ENCODE measurements at places on chromosomes 6 and 20. TPM values are rescaled to one million over a fixed set of nuclear protein-coding genes. Genes with fewer than 3 reads are reported as not detected.

Gene OTOR
- total RNA-seq, result 1.7 TPM

- no peak for DNase-seq
Observed at GRCh38 chr20:1757072-1757471, 99.5 kb upstream of the SIRPG start.

DNA sequence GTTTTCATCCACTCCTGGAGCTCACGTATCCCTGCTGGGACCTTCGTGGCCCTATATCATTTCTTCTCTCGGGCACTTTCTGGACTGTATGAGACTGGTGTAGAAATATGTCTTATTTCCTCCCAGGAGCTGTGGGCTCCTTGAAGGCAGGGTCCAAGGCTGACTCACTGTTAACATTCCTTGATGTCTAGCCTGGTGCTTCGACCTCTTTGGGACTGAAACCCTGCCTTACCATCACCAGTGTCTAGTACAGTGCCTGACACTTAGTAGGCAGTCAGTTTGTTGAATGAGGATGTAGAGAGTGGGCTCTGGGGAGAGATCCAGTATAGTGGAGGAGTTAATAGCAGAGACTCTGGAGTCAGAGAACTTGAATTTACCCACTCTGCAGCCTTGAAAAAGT lies 23.6 kb downstream of the POFUT1 start:
- DNase-seq, result no peak

GRCh38 chr6:13238640-13239216 lies 89.6 kb downstream of the TBC1D7 start:
- DNase-seq, result no peak

Gene CTSA
- total RNA-seq, result 16.4 TPM

DNA sequence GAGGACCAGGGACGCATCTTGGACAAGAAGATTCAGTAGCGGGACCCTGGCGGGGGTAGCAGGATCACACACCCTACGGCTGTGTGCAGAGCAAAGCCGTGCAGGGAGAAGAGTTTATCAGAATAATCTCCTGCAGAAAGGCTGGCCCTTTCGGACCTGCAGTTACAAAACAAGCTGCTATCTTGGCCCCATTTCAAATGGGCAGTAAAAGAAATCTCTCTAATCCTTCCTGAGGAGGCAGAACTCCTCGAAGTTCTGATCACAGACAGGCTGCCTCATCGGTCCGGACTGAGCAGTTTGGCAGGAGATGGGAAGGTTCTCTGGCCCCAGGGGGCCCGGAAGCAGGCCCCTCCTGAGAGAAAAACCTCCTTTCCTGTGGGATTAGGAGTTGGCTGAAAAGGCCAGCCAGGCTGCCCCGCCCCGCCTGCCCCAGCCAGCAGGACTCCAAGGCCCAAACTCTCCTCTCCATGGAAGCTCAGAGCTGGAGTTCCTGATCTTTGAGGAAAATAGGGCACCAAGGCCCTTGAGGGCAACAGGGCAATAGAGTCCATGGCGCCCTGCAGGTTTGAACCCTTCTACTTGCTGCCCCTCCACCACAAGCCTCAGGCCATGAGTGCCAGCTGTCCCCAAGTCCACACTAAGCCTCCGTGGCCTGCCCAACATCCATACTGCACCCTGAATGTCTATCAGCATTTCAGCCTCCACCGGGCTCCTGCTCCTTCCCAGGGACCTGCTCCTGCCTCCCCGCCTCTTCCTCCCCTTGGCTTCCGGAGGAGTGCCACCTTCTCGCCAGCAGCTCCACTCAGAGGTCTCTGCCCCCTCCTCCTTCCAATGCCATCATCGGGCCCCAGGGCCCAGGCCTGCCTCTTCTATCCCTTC lies 141.3 kb downstream of the PREX1 start:
- peak; percentile 96 for DNase-seq

Gene SPATA2
- total RNA-seq, result 0.96 TPM

- no peak for DNase-seq
Observed at GRCh38 chr20:46985671-46986070, 91.0 kb downstream of the EYA2 start.

Gene AVP
- total RNA-seq, result not detected

DNA sequence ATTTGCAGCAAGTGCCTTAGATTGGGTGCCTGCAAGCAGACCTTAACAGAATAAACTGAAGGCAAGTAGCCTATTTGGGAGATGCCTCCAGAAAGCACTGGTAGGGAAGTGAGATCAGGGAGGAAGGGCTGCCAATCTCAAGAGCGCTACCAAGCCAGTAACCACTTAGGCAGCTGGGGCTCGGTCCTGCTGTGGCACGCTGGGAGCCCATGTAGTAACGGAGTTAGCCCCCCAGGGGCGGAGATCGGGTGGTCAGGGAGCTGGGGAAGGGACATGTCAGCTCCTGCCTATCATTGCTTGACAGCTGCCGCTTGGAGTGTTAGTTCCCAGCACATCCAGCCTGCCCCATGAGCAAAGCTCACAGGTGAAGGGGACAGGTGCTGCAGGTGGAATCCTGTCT lies 127.0 kb downstream of the CEBPB start:
- DNase-seq, result no peak

Gene PMEPA1
- total RNA-seq, result 14.7 TPM

GRCh38 chr6:143564484-143565017 lies 53.0 kb upstream of the FUCA2 start:
- no peak for DNase-seq

GRCh38 chr6:115442323-115442722 lies 618.4 kb downstream of the FRK start:
- DNase-seq, result no peak

DNA sequence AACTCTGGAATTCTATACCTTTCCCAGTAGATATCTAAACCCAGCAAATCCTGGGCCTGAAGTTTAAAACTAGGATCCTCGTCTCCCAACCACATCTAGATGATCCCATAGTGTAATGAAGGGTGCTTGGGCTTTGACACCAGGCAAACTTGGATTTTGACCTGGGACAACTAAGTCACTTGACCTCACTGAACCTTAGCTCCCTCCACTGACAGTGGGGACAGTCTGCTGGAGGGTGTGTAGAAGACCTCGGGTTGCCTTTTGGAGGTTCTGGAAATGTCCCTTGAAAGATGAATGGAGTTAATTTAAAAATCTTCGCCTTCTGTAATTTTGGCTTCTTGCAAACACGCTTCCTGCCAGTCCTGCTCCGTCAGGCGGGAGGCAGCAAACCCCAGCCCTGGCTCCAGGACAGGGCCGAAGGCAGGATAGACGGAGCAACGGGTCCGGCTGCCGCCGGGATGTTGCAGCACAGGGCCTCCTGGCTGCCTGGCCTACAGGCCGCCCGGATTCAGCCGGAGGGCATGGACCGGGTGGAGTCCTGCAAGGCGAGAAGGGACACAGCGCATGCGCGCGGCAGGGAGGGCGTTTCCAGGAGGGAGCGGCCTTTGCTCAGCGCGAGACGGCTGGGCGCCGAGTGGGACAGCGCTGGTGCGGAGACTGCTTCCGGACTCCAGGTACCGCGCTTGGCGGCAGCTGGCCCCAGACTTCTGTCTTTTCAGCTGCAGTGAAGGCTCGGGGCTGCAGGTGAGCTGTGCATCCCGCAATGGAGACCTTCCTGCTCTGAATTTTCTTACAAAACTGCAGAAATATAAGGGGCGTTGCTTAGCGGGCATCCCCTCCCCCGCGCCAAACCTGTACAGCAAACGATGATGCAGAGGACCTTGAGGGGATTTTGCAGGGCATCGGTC lies at the start of gene TMEM14A:
TSS of gene TMEM14A (plus strand) at position 612 of the 908 bp plus-strand sequence. CDS start 5,990 bp downstream, outside the sequence.
- peak; percentile 97 for DNase-seq

DNA sequence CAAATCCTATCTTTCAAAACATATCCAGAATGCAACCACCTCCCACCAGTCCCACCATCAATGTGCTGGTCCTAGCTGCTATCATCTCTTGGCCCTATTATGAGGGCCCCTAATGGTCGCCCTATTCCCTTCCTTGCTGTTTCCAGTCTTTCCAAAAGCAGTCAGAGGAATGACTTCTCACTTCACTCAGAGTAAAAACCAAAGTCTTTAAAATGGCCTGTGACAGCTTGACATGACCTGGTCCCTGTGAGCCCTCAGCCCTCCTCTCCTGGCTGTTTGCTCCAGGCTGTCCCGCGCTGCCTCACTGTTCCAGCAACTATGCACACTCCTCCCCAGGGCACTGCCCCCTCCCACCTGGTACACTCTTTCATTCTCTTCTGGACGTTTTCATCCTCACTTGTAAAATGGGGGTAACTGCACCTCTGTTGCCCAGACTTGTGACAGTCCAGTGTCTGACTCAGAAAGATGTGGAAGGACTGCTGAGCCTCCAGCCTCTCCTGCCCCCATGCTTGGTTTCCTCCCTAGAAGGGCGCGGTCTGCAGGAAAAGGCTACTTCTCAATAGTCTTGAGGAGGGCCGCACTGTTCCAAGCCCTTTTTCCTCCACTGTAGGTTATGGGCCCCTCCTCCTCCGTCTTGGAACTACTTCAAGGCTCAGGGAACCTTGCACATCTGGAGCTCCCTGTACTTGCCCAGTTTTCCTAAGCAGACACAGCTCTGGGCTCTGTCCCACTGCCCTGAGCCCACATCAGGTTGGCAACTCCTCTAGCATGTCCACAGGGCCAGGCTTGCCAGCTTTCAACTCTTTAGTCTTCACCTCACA lies 64.7 kb downstream of the MYH7B start:
- no peak for DNase-seq

DNA sequence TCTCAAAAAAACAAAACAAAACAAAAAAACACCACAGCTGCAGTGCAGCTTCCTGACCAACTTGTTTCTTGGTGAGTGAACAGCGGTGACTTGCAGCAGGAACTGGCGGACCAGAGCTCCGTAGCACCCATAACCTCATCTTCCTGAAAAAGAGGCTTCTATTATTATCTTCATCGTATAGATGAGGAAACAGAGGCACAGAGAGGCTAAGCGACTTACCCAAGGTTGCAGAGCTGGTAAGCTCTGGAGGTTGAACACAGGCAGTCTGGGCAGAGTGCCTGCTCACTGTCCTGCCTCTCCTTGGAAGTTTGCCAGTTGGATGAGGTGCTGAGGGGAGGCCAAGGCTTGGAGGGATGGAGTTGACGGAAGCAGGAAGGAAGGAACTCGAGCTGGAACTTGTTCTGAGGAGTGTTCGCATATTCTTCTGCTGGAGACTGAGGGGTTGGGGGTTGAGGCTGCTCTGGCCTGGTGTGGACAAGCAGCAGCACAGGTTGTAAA lies 47.9 kb upstream of the CCDC167 start:
- DNase-seq, result peak; percentile 82

DNA sequence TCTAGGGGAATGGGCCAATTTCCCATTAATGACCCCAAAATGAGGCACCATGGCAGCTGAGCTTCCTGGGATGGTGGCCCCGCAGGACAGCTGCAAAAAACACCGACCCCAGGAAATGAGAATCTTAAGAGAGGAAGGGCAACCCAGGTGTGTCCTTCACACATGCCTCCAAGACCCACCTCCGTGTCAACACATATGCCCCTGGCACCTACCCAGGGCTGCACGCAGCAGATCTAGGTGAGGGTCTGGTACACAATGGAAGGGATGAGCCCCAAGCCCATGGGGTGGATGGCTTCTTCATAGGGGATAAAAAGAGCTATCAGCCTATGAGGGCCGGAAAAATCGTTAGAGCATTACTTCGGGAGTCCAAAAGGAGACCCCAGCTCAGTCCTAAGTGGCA lies 9.5 kb downstream of the MTCH1 start:
- DNase-seq, result no peak

GRCh38 chr6:34513646-34514045 lies 42.5 kb downstream of the SPDEF start:
- DNase-seq, result no peak

GRCh38 chr6:13778028-13778427 lies 36.3 kb downstream of the MCUR1 start:
- no peak for DNase-seq

Gene TRDN
- total RNA-seq, result 5.1 TPM

- DNase-seq, result peak; percentile 68
Observed at GRCh38 chr6:139753198-139753861, 378.9 kb upstream of the CITED2 start.

Gene BTBD9
- 7.0 TPM for total RNA-seq

Gene SIRT5
- total RNA-seq, result 21.2 TPM

DNA sequence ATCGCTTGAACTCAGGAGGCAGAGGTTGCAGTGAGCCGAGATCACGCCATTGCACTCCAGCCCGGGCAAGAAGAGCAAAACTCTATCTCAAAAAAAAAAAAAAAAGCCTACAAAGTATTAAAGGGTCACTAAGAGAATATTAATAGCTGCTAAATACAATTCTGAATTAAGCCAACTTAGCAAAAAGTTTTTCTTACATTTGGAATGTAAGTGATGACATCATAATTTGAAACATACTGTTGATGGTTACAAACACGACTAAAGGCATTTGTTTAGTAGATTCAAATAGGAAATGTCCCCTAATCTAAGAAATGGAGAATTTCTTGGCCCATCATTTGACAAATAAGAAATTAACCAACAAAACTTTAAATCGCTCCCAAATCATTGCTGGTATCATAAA lies 282.8 kb downstream of the RNGTT start:
- no peak for DNase-seq

DNA sequence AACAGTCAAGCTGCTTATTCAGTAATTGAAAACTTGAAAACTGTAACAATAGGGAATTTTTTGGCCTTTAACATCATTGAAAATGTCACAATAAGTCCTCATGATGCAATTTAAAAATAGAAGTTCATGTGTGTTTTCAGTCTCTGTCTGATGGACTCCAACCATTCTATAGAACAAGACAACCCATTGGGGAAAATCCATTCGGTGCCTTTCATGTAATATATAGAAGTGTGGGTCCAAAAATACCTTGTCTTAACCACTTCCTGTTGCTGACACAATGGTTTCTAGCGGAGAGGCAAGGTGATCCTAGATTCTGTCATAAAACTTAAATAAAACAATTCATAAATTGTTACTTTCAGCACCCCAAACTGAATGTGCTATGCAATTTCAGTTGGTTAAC lies 1131.3 kb upstream of the MAP3K7 start:
- DNase-seq, result no peak

Gene PCK1
- 6.3 TPM for total RNA-seq

DNA sequence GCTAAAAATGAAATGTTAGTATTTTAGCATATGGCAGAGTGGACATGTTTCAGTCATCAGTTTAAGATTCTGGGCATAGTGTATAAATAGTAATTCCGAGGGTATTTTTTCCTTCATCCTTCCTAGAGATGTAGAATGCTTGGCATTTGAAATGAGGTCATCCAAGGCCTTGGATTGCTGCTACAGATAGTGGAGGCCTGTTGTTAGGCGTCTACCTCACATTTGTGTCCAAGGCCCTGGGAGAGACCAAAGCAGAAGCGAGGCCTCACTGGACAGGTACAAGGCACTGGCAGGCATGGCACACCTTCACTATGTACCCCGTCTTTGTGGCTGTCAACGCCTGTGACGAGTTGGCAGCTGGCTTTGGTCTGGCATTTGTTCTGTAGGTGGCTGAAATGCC lies 58.0 kb downstream of the DTD1 start:
- peak; percentile 24 for DNase-seq

- DNase-seq, result no peak
Observed at GRCh38 chr6:119539066-119539746, 189.6 kb upstream of the MAN1A1 start.

GRCh38 chr6:126131246-126131645 lies 144.9 kb downstream of the TRMT11 start:
- DNase-seq, result peak; percentile 85

DNA sequence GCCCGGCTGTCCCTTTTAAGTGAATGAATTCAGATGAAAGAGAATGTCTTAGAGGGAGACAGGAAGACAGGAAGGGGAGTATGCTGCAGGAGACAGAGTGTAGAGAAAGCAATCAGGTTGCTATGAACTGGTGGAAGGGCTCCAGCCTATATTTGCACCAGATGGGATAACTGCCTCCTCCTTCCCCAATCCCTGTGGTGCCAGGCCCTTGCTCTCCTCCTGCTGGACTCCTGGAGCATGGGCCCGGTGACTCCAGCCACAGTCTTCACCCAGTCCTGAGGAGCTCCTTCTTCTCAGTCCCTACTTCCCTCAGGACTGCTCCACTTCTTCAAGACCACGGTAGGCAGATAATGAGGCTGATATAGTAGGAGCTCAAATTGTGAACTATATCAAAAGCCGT lies 91.8 kb downstream of the TMEM200A start:
- no peak for DNase-seq

GRCh38 chr6:56259234-56260077 lies 12.1 kb upstream of the COL21A1 start:
- DNase-seq, result peak; percentile 78
